ENCODE measurements at places on chromosomes 13 and 19.

DNA sequence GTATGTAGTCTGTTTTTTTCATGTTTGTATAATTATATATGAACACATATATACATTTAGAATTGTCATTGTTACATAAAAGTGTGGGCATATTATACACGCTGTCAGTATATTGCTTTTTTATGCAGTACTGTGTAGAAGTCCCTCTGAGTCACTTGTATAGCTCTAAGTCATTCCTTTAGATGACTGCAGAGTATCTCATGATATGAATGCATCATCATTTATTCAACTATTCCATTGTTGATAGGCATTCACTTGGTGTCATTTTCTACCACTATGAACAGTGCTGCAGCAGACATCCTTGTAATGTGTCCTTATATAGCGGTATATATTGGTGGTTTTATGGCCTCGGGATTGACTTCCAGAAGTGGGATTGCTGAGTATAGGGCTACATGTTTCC lies 15.3 kb downstream of the RFXAP start:
- no peak for DNase-seq

GRCh38 chr19:51926426-51926783 lies 867 bp upstream of the ZNF613 start:
- no peak for DNase-seq

- DNase-seq, result no peak
Measured at GRCh38 chr19:10625762-10626138, 397 bp downstream of the SLC44A2 start.

DNA sequence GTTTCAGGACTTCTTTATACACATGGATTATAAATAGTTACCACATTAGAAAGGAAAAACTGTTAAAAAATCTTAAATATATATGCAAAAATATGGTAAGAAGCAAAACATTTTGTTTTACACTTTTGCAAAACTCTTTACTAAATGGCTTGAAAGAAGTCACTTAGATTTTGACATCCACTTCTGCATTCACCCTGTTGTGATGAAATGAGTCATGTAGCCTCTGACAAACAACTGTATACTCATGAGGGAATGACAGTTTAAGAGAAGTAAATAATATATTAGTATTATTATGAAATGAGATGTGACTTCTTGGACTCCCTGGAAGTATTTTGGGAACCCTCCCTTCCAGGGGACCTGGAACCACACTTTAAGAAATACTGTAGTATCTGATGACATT lies 275.6 kb downstream of the DACH1 start:
- DNase-seq, result no peak

GRCh38 chr13:95067303-95067702 lies 233.9 kb downstream of the ABCC4 start:
- DNase-seq, result no peak

- DNase-seq, result no peak
Measured at GRCh38 chr19:38656171-38656981, 8.9 kb downstream of the ACTN4 start.

DNA sequence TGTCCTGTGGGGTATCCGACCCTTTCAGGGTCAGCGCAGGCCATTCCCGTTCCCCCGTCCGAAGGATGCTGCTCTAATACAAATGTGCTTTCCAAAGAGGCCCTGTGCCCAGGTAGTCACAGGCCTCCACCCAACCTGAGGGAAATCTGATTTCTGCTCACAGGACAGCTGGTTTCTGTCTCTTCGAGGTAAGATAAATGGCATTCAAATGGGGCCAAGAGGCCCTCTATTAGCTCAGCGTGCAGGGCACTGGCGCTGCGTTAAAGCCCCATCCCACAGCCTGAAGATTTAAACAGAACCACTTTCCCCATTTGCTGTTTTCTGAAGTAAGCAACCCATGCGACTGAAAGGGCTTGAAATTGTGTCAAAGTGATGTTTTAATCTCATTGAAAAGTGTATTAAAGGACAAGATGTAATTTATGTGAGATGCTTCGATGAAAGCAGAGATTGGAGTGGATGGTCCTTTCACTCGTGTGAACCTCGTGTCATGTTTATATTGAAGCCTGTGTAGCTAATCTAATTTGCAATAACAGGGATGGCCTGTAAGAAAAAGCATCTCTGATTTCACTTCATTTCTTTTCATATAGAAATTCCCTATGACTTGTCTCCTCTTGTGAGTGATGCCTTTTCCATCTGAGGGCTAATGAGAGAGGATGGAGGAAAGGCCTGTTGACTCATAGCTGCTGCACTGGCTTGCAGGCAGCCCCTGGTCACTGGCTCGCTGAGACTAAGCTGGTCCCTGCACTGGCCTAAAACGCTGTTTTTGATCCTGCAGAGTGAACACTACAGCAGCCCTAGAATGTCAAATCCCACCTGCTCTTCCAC lies 7.3 kb upstream of the SOX1 start:
- DNase-seq, result no peak

- no peak for DNase-seq
Measured at GRCh38 chr19:16612636-16613035, 15.4 kb downstream of the MED26 start.

GRCh38 chr19:57850553-57851017 lies 926 bp downstream of the ZNF587 start:
- DNase-seq, result no peak

All from activated CD8-positive, alpha-beta memory T cell treated with anti-CD3 and anti-CD28 coated beads for 1 hour (primary cell).